ENCODE measurements at places on chromosomes 7 and 10.

DNA sequence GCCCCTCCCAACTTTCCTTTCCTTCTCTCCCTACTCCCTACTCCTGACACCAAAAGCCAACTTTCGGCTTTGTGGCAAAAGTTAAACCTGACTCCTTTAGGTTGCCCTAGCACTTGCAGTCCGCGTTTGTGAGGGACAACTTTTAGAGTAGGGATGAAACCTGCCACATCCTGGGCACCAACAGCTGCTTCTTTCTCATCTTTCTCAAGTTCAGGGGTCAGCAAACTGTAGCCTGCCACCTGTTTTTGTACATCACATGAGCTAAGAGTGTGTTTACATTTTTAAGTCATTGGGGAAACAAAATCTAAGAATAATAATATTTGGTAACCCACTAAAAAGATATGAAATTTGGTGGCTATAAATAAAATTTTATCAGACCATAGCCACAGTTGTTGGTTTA is 660.6 kb downstream of the KCNMA1 start:
- DNase-seq = no peak

DNA sequence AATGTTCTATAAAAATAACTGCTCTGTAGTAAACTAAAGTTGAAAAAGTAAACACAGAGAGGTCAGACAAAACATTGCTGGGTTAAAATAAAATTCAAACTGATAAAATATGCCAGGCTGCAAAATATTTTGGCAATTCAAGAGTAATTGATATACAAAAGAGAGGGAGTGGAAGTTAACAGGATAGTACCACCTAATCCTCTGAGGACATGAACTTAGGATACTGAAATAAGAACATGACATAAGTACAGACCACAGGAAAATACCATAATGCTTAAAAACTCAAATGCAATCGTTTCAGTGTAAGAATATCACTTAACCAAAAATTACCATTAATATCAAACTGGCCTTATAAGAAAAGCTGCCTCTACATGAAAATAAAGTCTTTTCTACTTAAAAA is 37.6 kb upstream of the GPR22 start:
- DNase-seq = no peak

GRCh38 chr10:132447446-132448247 is 50.6 kb downstream of the PWWP2B start:
- peak; percentile 88 for DNase-seq

GRCh38 chr10:60003651-60004523 is 97.5 kb upstream of the CCDC6 start:
- DNase-seq = no peak

GRCh38 chr7:49631071-49631815 is 142.2 kb upstream of the VWC2 start:
- DNase-seq = no peak

DNA sequence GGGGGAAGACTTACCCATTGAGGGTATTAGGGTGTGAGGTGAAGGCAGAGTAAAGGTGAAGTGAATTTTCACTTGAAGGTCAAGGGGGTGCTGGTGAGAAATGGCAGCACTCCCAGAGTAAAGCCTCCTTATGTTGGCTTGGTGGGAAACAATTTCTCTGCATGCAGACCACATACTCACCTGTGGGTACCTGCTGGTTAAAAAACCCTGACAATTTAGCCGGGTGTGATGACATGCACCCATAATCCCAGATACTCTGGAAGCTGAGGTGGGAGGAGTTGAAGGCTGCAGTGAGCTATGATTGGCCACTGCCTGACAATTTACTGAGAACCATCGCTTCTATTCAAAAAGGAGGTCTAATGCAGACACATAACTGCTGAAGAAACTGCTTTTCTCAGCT is 5.5 kb downstream of the DNAJB9 start:
- DNase-seq = no peak

- DNase-seq = no peak
Observed at GRCh38 chr7:84364708-84365107, 170.1 kb upstream of the SEMA3A start.

- peak; percentile 8 for DNase-seq
Observed at GRCh38 chr7:151514461-151515275, 5.0 kb downstream of the RHEB start.

DNA sequence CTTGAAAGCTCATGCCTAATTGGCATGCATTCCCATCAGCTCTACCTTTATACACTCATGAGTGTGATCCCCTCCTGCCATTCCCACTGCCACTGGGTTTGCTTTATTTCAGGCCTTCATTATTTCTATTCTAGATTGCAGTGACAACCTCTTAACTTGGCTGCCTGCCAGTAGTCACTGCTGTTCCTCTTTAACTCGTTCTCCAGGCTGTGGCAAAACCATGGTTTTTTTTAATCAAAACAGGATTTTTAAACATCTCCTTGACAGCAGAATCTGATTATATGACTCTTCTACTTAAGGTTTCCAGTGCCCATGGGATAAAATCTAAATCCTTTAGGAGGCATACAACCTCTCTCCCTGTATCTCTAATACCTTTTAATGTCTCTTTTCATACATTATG is 223.7 kb upstream of the PCDH15 start:
- DNase-seq = peak; percentile 34

GRCh38 chr7:36937754-36938563 is 213.7 kb upstream of the AOAH start:
- no peak for DNase-seq

DNA sequence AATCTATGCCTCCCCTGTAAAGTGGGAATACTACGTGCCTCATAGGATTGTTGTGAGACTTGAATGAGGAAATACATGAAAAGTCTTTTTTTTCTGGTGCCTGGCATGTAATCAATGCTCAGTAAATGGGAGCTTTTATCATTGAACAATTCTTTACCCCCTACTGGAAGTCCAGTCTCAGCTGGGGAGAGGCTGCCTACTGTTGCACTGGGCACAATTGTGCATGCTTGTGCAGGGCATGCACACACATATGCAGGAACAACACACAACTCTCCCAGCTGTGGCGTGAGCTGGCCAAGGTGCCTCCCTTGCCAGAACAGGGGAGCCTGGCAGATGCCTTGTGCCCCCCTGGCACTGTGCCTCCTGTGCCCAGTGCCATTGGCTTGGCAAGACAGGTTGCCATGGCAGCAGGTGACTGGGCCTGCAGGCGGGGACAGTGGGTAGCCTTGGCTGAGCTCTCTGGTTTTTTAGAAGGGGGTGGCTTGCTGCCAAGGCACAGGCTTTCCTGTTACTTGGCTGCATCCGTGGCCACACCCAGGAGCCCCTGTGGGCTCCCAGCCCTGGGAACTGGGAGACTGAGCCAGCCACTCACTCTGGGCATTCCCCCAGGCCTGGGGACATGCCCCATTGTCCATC is 16.1 kb upstream of the PALD1 start:
- no peak for DNase-seq

DNA sequence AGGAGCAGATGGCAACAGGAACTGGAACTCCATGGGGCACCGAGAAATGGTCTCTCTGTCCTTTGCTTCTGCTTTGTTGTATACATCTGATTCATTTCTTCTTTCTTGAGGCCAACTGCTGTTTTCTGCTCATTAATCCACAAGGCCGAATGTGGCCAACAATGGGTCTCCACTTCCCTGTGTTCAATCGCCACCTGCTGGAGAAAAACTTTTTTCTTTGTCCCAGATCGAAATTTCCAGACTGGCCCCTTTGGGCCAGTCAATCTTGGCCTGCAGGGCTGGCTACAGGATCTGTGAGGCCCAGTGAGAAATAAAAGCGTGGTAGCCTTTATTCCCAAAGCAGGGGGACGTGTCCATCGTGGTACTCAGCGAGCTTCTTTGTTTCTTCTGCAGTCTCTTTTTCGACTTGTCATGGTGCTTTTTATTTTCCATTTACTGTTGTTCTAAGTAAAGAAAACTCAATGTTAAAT is 58.8 kb downstream of the PARP12 start:
- peak; percentile 74 for DNase-seq
